Stimulated activated CD4-positive, alpha-beta T cell treated with anti-CD3 and anti-CD28 coated beads, Interleukin-1b, Interleukin-23, amount 100 ng/mL, for 1 hour (primary cell): ENCODE measurements at places on chromosomes 5 and 9.

DNA sequence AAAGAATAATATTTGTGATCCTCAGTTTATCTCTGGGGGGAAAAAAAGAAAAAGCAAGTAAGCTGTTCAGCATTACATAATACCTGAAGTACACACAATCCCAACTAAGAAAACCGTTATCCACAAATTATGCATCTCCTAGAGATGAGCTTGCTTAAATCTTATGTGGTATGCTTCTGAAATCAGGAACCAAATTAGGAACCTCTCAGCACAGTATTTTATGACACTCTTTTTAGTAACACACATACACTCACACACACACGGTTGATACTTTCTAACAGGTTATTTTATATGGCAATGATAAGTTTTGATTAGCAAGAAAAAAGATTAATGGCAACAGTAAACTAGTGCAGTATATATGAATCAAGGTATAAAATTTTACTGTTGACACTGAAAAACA lies 1.2 kb upstream of the ZNF510 start:
- DNase-seq = no peak

GRCh38 chr9:91085517-91086291 lies 276.0 kb downstream of the AUH start:
- DNase-seq = no peak

DNA sequence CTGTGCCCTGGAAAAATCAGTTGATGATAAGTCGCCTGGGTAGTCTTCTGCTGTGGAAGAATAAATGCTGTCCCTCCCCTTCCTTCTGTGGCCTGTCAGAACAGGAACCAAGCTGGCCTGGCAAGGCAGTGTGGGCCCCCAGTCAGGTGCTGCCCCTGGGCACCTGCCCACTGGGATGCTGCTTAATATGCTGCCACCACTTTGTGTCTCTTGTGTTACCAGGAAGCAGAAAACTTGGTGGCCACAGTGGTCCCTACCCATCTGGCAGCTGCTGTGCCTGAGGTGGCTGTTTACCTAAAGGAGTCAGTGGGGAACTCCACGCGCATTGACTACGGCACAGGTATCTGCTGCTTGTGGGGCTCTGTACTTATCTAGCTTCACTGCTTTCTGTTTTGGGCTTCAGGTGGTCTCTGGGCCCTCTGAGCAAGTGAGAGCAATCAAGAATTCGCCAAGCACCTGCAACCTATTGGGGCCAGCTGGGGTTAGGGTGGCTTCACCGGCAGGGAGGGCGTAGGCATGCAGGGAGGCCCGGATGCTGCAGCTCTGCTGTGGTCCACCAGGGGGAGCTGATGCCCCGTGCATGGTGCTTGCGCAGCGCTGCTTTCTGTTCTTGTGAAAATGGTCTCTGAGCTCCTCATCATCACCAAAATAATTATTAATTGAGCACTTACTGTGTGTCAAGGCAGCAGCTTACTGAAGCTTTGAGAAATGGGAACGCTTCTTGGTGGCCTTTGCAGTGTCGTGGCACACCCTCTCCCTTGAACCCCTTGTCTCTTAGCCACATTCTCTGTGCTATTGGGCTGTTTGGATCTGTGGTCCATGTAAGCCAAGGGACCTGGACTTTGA lies 20.3 kb downstream of the PTPA start:
- DNase-seq = peak; percentile 72

DNA sequence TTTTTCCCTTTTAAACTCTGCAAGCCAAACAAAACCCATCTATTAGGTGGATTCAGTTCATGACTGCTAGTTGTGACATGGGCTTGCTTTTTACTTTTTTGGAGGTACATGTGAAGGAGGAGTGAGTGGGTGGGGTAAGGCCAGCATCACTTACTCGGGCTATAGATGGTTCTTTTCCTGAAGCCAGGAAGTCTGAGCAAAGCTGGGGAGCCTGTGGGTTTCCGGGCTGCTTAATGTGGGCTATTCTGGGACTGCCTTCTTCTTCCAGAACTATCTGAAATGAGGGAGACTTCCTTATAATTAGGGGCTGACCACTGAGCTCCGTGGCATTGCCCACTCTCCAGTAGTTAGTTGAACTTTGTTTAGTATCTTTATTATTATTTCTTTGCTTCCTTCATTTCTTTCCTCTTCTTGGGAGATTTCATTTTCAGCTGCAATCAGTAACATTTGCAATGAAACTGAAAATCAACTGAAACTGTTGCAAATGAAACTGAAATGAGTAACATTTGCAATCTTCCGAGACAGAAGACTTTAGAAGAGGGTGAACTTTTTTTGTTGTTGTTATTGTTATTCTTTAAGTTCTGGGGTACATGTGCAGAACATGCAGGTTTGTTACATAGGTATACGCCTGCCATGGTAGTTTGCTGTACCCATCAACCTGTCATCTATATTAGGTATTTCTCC lies 204.9 kb downstream of the LRRC70 start:
- DNase-seq = no peak

GRCh38 chr5:167701051-167701450 lies 590.4 kb upstream of the WWC1 start:
- no peak for DNase-seq

DNA sequence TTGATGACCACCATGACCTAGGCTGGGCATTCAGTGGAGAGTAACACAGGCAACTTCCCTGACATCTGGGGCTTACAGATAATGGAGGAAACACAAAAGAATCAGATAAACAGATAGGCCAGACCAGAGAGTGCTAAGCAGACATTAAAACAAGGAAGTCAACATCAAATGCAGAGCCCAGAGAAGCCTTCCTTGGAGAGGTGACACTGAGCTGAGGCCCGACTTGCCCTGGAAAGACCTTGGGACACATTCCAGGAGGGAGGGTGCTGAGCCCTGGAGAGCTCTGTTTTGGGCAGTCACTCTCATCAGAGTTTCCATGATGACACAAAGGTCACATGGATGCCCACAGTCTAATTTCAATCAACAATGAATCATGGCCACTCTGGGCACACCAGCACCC lies 31.9 kb upstream of the C5orf58 start:
- no peak for DNase-seq

DNA sequence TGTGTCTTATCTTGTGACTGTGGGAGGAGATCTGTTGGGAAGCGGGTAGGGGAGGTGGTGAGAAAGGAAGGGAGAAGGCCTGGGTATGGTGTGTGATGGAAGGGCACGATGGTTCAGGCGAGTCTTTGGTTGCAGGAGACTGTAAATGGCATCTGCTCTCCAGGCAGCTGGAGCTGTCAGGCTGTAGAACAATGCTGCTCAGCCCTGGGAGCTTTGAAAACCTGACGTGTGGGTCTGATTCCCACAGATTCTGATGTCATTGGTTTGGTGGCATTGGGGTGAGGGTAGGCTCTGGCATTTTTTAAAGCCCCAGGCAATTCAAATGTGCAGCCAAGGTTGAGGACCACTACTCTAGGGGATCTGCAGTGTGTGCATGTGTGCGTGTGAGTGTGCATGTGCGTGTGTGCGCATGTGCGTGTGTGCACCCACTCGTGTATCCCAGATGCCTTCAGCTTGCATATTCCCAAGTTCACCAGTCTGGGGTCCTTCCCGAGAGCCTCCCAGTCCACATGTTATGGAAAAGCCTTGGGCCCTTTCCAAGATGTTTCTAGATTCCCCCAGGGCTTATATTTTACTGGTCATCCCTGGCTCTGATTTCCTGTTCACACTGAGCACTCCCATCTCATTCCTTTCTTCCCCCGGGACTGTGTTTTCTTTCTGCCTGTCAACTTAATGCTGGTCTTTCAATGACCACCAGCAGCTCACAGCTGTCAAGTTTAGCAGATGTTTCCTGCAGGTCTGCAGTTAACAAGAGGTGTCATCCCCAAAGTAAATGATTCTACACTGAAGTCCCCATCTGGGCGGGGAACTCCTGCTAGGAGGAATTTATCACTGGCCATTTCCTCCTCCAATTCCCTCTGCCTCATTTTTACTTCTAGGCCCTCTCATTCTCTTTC lies 34.0 kb downstream of the BOD1 start:
- DNase-seq = no peak
